ENCODE measurements at places on chromosomes 6 and 20.

- no peak for DNase-seq
These were observed 725.0 kb upstream of the HS3ST5 start for GRCh38 chr6:115067690-115068447.

- DNase-seq: no peak
These were observed 61.0 kb upstream of the SCGN start for GRCh38 chr6:25590986-25591385.

- no peak for DNase-seq
These were observed 55.8 kb upstream of the MTRF1L start for GRCh38 chr6:153058291-153058690.

DNA sequence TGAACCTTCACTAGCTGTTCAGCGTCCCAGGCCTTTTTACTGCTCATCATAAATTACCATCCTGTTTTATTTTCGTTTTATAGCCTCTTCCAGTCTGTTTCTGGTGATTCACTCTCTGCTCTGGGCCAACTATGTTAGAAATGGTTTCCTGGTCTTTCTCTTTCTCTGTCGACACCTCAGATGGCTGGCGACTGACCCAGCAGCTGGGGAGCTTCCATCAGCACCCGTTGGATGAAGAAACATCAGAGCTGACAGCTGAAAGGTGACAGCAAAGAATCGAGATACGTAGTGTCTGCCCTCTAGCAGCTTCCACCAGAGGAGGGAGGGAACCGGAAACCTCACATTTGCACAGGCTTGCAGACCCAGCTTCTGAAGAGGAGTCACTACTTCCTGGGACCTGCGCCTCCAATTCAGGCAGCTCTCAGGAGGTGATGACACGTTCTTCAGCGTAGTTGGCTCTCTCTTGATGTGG lies 82.9 kb upstream of the MLN start:
- DNase-seq: no peak

DNA sequence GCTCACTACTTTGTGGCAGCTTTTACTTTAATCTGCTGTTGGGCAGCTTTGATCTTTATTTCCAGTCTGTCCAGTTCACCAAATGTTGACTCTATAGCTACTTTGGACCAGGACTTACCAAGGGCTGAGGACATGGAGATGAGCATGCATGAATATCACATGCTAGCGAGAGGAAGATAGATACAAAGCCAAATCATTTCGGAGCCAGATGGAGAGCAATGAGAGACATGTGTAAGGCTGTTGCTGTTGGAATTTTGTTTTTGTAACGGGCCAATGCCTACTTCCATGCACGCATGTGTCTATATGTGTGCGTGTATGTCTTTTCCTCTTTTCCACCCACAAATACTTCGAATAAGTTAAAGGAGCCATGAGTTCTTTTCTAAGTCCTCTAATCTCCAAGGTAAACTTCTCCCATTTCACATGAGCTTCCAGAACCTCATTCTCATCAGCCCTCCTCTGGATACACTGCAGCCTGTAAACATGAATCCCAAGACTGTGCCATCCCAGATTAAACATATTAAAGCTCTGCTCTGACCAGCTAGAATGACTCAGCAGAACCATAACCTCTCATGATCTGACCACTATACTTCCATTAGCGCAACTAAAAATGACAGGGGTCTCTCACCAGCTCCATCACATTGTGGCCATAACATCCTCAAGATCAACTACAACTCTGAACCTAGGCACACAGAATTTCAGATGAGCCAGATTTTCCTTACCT lies 160.7 kb downstream of the LRFN2 start:
- no peak for DNase-seq

GRCh38 chr6:14734416-14735340 lies 511.2 kb upstream of the JARID2 start:
- DNase-seq: no peak

DNA sequence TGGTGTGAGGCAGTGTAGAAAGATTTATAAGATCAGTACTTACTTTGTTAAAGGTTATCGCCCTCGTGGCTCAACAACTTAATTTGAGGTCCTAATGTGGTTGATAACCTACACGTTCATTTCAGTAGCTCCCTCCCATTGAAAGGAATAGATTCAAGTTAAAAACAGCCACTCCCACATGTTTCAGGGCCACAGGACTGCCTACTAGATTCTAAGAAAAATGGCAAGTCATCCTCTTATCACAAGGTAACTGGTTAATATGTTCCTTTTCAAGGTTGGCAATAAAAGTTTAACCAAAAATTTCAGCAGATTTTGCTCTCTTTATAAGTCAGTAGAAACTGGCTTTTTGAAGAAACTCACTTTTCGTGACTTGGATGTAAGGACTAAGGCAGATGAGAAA lies 17.1 kb downstream of the GSTA2 start:
- DNase-seq: no peak

Measured in stimulated activated CD4-positive, alpha-beta T cell treated with anti-CD3 and anti-CD28 coated beads, Interleukin-2, amount 100 ng/mL, for 48 hours (primary cell).